ENCODE measurements at places on chromosomes 13 and 19.

DNA sequence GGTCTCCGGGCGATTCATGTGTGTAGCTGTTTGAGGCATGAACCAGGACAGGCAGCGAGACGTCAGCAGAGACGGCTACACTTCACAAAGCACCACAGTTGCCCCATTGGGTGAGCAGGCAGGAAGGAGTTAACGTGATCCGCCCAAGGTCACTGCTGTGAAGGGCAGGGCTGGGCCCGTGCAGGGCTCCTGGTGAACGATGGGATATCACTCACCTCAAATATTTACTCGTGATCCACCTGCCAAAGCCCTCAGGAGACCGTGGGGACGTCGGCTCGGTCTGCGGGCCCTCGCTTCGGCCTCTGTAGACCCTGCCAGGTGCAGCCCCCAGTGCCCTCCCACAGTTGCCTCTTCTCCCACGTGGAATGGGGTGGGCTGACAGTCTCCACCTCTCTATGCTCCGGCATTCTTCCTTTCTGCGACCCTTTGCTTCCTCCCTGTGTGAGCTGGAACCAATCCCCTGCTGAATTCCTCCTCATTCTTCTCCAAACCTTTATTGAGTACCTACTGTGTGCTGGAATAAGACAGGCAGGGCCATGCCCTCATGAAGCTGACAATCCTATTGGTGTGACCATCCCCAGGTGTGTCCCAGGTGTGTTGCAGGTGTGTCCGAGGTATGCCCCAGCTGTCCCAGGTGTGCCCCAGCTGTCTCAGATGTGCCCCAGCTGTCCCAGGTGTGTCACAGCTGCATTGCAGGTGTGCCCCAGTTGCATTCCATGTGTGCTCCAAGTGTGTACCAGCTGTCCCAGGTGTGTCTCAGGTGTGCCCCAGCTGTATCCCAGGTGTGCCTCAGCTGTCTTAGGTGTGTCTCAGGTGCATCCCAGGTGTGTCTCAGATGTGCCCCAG, 2.0 kb upstream of the GRK1 start:
- DNase-seq, result no peak

DNA sequence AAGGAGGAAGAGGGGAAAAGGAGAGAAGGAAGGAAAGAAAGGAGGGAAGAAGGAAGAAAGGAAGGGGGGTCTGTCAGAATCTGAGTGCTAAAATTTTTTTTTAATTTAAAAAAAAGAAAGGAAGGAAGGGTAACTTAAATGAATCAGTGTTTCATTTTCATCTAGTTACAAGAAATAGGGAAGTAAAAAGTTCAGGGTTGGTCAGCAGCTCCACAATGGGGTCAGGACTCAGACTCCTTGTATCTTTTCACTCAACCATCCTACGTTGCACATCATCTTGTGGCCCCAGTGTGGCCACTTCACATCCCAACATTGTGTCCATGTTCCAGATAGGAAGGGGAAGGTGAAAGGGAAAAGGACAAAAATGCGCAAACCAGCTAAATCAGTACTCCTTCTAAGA, 14.3 kb upstream of the FNDC3A start:
- DNase-seq, result no peak

- peak; percentile 42 for DNase-seq
These were observed 16.8 kb upstream of the SEMA6B start for GRCh38 chr19:4576016-4576933.

DNA sequence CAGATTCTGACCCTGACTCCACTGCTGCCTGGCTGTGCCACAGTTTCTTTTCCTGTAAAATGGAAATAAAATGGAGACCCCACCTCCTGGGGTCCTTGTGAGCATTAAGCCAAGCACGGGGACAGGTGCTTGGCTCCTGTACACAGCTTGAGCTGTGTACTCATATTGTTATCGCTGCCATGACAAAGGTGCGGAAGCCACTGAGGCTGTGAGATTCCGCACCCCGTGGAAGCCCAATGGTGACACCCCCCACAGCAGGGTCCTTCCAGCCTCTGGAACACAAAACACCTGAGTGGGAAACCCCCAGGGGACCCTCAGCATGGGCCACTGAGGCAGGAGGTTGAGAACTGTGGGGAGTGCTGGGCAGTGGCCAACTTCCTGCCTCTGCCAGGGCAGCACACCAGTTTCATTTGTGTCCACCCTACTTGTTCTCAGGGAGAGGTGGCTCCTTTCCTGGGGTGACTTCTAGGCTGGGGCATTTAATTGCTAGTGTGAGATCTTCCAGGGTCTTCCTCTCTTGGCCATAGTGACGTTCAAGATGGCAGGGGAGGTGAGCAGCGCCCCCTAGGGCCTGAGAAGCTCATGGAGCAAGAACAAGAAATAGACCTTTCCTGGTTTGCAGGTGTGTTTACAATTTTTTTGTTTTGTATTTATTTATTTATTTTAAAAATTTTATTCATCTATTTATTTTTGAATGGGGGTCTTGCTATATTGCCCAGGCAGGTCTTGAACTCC, 5.4 kb upstream of the JSRP1 start:
- peak; percentile 51 for DNase-seq

DNA sequence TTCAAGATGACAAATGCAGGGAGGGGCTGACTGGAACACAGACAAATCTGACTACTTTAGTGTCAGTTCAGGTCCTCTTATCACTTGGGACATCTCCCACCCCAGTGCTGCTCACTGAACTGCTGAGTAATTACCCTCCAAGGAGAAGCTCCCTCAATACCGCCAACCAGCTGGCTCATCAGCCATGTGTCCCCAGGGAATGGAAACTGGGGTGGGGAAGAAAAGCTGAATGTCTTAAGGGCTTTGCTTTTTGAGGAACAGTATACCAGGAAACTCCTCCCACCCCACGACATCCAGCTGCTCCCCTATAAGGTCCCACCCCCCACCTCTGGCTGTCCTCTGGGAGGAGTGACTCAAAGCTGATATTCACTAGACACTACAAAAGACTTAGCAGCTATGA, 2.0 kb downstream of the ZNF823 start:
- no peak for DNase-seq

DNA sequence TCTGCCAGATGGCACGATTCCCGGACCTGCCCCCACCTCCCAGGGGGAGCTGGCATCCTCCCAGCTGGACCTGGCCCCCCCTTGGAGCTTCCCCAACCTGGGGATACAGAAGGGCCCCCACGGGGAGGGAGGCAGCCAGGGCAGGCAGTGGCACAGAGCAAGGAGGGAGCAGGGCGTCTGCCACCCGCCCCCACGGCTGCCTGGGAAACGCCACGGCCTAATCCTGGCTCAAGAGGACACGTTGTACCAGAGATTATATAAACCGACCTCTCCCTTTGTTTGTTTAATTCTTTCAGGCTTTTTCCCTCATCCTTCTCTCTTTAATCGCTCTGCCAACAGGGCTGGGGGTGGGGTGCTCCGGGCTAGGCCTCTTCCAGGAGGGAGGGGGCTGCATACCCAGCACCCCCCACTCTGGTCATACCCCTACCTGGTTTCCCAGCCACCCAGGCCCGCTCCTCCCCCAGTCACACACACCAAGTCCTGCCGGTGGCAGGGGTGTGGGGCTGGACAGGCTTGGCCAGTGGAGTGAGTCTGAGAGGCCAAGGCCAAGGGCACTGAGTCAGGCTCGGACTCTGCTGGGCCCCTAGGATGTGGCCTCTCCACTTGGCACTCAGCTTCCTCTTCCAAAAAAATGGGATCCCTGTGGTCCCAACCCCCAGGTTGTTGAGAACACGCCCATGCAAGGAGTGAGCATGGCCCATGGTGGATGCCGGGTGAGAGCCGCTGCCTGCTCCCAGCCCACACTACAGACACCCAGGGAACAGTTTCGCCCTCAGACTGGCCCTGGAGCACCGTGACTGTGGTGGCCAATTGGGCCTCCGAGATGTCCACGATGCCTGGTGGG, 29.5 kb upstream of the NFIC start:
- DNase-seq, result no peak

DNA sequence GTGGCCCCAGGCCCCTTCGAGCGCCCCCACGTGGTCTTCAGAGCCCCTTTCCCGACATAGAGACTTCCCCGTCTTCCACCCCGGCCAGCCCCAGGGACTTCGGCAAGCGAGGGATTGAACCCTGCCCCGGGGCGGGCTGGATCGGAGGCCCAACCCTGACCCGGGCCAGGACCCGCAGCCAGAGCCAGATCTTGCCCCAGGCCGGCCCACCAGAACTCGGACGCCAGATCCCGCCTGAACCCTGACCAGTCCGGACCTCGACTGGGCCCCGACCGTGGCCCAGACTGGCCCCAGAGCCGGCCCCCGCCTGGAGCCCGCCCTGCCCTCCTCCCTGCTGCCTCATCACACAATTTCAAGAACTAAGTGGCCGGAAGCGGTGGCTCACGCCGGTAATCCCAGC, 253 bp upstream of the TPTE2 start:
- DNase-seq, result no peak

- DNase-seq, result no peak
These were observed 186.7 kb downstream of the COL4A1 start for GRCh38 chr13:110119935-110120905.

GRCh38 chr19:6767081-6767356, 216 bp downstream of the SH2D3A start:
- DNase-seq, result no peak

DNA sequence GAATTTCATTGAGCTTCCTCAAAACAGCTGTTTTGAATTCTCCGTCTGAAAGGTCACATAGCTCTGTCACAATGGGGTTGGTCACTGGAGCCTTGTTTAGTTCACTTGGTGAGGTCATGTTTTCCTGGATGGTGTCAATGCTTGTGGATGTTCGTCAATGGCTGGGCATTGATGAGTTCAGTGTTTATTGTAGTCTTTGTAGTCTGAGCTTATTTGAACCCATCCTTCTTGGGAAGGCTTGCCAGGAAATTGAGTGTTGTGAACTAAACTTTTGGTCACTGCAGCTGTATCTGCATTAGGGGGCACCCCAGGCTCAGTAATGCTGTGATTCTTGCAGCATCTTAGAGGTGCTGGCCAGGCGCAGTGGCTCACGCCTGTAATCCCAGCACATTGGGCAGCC, 22.0 kb downstream of the BLOC1S3 start:
- DNase-seq, result no peak
